SHP77 treated with DMSO at 0.1 percent for 48 hours (cell line): ENCODE measurements at places on chromosomes 4 and X.

- no peak for DNase-seq
Measured at GRCh38 chrX:135522878-135523693, 2.6 kb downstream of the INTS6L start.

GRCh38 chr4:21946858-21947257, 1.7 kb downstream of the KCNIP4 start:
- DNase-seq, result no peak

- no peak for DNase-seq
Measured at GRCh38 chr4:102552781-102553180, 51.6 kb downstream of the NFKB1 start.

DNA sequence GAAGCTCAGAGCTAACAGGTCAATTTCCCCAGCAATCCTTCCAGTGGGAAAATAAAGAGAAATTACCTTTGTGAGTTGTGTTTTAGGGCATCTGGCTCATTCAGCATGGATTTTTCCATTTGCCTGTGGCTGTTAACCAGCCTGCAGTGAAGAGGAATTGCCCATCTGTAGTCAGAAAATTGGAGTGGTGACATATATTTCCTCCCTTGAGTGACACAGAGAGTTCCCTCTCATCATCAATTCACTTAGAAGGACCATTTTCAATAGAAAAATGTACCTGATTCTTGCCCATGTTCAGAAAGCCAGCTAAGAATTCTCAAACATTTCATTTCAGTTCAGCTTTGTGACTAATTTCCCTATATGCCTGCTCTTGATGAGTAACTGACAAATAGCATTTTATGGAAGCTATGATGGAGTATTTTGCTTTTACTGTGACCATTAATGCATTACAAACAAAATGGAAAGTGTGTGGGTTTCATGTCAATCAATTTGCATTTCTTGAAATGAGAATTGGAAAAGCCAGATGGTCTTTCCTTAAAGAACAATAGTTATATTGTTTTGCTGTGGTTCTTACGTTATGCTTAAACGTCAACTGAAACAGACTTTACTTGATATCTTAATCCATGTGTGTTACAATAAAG, 155.8 kb downstream of the NWD2 start:
- no peak for DNase-seq

DNA sequence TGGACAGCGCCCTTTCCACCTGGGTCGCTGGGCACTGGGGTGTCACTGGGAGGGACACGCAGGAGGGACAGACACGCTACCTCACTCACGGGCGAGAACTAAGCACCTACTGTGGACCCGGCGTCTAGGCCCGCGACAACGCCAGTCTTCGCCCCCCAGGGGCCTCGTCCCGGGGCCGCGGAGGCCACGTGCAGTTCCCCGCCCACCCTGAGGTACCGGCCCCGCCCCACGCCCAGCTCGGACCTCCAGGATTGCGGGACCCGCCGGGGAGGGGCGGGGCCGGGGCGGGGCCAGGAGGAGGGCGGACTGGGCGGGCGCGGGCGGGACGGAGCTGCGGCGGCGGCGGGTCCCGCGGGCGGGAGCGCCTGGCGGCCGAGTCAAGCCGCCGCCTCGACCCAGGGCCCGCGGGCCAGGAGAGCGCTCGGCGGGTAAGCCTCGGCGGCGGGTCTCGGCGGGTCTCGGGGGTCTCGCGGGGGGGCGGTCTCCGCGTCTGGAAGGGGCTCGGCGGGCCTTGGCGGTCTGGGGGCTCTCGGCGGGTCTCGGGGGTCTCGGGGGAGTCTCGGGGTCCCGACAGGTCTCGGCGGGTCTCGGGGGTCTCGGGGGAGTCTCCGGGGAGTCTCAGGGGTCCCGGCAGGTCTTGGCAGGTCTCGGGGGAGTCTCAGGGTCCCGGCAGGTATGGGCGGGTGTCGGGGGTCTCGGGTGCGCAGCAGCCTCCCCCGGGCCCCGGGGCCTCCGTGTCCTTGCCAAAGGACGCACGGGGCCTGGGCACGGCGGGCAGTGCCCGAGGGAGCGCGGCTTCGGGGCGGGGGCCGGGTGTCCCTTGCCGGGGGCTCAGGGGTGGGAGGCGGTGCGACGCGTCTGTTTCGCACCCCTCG, at the start of gene SH3BP2:
Gene SH3BP2, plus strand, starts transcription at position 375 of the 875 bp plus-strand sequence. CDS start 27,533 bp downstream, outside the sequence.
- DNase-seq, result no peak

DNA sequence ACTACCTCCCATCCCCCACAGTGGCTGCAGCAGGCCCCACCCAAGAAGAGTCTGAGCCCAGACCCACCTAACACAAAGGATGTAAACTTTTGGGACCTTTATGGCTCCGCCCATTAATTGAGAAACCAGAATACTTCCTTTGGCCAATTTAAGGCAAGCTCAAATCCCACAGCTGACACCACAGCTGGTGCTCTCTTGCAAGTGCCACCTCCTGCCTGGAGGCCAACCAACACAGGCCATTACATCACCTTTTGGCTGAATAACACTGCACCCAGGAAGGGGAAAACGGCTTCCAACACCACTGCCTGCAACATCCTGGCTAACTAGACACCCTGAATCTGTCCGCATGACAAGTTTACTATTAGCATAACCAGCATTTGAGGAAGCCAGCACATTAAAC, 248.8 kb downstream of the PRDM5 start:
- no peak for DNase-seq

DNA sequence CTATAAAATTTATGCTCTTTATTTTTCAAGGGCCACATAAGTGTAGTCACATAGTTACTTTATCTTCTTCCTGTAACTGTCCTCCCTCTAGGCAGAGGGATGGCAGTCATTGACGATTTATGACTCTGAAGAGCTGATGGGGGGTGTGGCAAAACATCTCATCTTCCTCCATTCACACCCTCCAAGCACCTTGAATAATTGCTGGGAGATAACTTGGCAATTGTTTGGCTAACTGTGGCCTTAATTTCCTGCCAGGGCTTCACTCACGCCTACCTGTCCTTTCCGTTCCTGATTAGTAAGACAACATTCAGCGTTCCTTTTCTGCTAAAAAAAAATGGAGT, 329.2 kb downstream of the ARHGAP10 start:
- no peak for DNase-seq

- peak; percentile 47 for DNase-seq
Measured at GRCh38 chrX:20383477-20383876, 116.8 kb upstream of the RPS6KA3 start.

GRCh38 chr4:80507077-80507476, 171.5 kb downstream of the CFAP299 start:
- DNase-seq, result no peak

- no peak for DNase-seq
Measured at GRCh38 chrX:97844943-97845342, 961.2 kb downstream of the RPA4 start.

GRCh38 chrX:153608806-153609205, 9.9 kb upstream of the CCNQ start:
- no peak for DNase-seq

DNA sequence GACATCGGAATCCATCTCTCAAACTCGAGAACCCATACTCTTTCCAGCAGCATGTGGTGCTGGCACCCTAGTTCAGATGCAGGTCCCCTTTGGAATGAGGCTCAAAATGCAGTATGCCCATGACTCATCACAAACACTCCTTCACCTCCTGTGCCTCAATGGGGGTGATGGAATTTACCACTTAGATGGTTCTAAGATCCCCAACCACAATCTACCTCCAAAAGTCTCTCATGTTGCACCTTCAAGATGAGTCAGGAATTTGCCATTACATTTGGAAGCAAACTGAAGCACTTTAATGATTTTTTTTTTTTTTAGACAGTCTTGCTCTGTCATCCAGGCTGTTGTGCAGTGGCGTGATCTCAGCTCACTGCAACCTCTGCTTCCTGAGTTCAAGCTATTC, 8.5 kb upstream of the MID1 start:
- no peak for DNase-seq

DNA sequence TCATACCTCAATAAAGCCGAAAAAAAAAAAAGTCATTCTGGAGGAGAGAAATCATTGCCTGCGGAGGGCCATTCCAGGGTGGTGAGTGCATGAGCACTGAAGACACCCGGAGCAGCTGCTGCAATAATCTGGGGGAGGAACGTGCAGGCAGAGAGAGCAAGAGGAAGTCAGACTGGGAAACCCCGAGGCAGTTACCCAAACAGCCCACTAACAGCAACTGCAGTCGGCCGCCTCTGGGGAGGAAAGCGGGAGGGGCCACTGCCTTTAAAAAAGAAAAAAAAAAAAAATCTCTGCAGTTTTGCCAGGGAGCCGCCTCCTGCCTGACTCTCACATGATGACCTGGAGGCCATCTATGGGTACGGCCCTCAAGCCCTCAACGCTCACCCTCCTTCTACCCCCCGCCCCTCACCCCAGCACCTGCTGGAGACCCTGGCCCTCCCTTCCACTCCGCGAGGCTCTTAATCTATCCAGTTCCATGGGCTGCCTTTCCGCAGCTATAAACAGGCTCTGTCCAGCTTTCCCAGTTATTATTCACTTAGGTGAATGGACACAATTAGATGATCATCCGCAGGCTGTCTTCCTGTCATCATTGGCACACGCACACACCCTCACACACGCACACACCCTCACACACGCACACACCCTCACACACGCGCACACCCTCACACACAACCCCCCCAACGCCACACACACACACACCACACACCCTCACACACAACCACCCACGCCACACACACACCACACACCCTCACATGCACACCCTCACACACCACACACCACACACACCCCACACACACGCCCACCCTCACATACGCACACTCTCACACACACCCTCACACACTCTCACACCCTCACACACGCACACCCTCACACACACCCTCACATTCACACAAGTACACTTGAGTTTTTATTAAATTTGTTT, 3.4 kb upstream of the AVPR2 start:
- DNase-seq, result no peak

GRCh38 chrX:10077425-10078188, 79.2 kb upstream of the CLCN4 start:
- no peak for DNase-seq

GRCh38 chr4:16897991-16898827, at the start of gene LDB2:
Gene LDB2, minus strand, starts transcription at chr4:16898645.
- no peak for DNase-seq

DNA sequence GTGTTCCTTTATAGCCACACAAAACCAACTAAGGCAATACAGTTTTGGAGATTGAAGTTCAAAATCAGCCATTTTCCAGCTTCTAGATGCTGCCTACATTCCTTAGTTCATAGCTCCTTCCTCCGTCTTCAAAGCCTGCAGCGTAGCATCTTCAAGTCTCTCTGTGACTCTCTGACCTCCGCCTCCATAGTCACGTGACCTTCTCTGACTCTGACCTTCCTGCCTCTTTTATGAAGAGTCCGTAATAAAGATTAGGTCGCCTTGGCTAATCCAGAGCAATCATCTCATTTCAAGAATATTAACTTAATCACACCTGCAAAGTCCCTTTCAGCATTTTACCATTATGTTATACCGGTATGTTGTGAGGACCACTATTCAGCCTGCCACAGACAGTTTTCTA, 60.4 kb downstream of the ZCCHC12 start:
- no peak for DNase-seq

DNA sequence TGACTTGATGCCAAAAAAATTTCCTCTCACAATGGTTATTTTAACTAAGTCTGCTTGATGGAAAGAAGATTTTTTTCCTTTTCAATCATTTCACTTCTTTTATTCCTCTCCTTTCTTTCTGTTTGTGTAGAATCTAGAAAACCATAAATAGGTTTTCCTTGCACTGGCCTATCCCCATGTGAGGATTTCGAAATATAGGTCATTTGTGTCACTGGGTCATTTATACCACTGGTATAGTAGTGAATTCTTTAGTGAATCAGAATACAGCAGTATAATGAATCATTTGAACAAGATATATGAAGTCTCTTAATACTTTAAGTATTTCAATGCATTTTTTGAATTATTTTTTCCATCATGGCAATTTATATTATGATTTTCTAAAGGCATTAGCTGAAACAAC, 26.6 kb downstream of the PCDH7 start:
- no peak for DNase-seq

DNA sequence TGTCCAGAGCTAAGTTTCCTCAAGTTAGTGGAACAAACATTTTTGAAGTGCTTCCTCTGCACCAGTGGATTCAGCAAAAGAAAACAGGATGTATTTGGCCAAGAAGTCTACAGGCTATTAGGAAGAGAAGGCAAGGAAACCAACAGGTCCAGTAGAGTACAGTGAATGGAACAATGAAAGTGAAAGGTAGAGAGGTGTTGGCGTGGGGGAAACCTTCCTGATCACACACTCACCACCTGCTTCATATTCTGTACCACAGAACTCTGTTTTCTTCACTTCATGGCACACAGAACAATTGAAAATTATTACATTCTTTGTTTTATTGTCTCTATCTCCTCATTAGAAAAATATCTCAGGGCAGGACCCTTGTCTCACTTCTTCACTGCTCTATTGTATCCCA, 417.4 kb upstream of the FMR1 start:
- no peak for DNase-seq

DNA sequence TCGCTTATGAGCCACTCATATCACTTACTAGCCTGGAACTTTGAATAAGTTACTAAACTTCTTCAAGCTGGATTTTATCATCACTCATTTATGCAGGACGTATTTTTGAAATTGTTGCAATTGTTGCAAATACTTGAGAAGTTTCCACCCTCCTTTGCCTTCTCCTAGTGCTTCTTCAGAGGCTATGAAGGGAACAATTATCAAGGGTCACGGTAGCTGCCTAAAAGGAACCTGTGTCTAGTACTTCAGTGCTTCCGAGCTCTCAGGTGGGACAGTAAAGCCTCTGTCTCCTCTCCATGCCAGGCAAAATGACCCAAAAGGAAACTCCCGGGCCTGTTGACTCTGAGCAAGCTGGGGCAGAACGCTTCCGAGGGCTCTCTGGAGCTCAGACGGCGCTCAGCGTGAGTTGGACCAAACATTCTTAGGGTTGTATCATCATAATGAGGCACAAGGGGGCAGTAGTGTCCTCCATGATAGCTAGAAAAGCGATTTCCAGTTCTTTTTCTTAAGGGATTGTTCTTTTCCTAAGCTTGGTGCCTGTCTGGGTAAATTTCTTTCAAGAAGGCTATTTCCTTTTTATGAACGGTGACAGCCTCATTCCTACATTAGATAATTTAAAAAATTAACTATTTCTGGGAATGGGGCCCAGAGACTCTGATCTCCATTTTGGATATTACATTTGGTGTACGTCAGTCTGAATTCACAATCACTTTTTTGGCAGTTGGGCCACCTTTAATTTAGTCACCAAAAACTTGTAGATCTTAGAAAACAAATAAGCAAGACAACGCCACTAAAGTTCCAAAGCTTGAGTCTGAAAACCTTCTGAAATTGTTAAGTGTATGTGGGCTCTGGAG, 73.1 kb downstream of the PACRGL start:
- DNase-seq, result peak; percentile 1

GRCh38 chrX:94551831-94552230, 877.8 kb downstream of the FAM133A start:
- no peak for DNase-seq

- no peak for DNase-seq
Measured at GRCh38 chr4:25656031-25656430, 380 bp downstream of the SLC34A2 start.

- DNase-seq, result no peak
Measured at GRCh38 chr4:147355847-147356246, 125.0 kb upstream of the EDNRA start.

- DNase-seq, result no peak
Measured at GRCh38 chr4:125573786-125574185, 259.0 kb downstream of the FAT4 start.

GRCh38 chr4:88107406-88108107, 50.9 kb downstream of the ABCG2 start:
- no peak for DNase-seq

GRCh38 chrX:136034668-136035067, 49.4 kb downstream of the SLC9A6 start:
- DNase-seq, result no peak
